ENCODE measurements at places on chromosomes 13 and 19. TPM values are rescaled to one million over a fixed set of nuclear protein-coding genes. Genes with fewer than 3 reads are reported as not detected.

DNA sequence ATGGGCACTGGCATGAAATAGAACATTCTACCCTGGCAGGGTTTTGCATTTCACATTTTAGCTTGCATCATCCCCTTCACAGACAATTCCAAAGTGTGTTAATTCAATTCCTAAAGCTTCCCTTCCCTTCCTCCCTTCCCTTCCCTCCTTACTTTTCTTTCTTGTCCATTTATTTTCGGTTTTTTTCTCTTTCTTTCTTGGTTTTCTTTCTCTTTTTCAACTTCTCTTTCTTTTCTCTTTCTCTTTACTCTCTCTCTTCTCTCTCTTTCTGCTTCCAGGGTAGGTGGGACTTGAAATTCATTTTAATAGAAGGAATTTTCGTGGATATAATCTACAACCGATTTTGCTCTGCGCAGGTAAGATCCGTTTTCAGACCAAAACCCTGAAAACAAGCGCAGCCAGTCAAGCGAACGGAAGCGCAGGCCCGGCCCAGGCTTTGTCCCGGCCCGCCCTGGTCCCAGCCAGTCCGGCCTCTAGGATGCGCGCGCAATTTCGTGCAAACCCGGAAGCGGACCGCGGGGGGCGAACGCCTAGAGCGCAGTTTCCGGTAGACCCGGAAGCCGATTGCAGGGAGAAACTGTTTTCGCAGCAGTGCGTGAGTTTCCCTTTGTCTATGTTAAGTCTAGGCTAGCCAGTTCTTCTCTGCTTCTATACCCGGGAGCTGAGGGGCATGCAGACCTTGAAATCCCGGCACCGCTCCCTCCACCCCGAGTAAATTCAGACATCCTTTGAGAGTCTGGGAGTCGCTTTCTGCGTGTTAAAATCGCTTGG lies at the start of gene ZNF528:
Gene ZNF528, plus strand, starts transcription at position 540 of the 771 bp plus-strand sequence. CDS start 4,165 bp downstream, outside the sequence.
- H3K4me3 ChIP-seq, result peak within 1 kb of the TSS; percentile 92
- H3K27me3 ChIP-seq, result no peaks in the 10 kb centered on the region
- H3K27ac ChIP-seq, result no peak within 1 kb of the TSS
- H3K36me3 ChIP-seq, result peaks cover 10% of the 10 kb centered on the region
- no peaks in the 10 kb centered on the region for H3K4me1 ChIP-seq

GRCh38 chr13:49616676-49617065 lies 11.6 kb upstream of the ARL11 start:
- no peaks in the 10 kb centered on the region for H3K4me1 ChIP-seq
- no peak overlapping the region for H3K27ac ChIP-seq
- no peak overlapping the region for H3K4me3 ChIP-seq
- DNase-seq, result no peak
- no peaks in the 10 kb centered on the region for H3K27me3 ChIP-seq
- no peaks in the 10 kb centered on the region for H3K36me3 ChIP-seq

- no peak for DNase-seq
- H3K4me1 ChIP-seq, result peaks cover 6% of the 10 kb centered on the region
- no peaks in the 10 kb centered on the region for H3K36me3 ChIP-seq
- H3K27me3 ChIP-seq, result no peaks in the 10 kb centered on the region
- no peak overlapping the region for H3K4me3 ChIP-seq
Measured at GRCh38 chr13:97121894-97122293, 100.2 kb upstream of the MBNL2 start.

GRCh38 chr13:61036715-61037114 lies 378.9 kb downstream of the PCDH20 start:
- no peak for DNase-seq
- H3K4me1 ChIP-seq, result no peaks in the 10 kb centered on the region
- no peaks in the 10 kb centered on the region for H3K36me3 ChIP-seq
- no peak overlapping the region for H3K4me3 ChIP-seq
- H3K27me3 ChIP-seq, result no peaks in the 10 kb centered on the region
- H3K27ac ChIP-seq, result no peak overlapping the region

- H3K27me3 ChIP-seq, result no peaks in the 10 kb centered on the region
- H3K4me3 ChIP-seq, result no peak overlapping the region
- H3K36me3 ChIP-seq, result peaks cover under 1% of the 10 kb centered on the region
- peak; percentile 89 for DNase-seq
- H3K27ac ChIP-seq, result no peak overlapping the region
Measured at GRCh38 chr19:45075301-45076028, 813 bp downstream of the ZNF296 start.

DNA sequence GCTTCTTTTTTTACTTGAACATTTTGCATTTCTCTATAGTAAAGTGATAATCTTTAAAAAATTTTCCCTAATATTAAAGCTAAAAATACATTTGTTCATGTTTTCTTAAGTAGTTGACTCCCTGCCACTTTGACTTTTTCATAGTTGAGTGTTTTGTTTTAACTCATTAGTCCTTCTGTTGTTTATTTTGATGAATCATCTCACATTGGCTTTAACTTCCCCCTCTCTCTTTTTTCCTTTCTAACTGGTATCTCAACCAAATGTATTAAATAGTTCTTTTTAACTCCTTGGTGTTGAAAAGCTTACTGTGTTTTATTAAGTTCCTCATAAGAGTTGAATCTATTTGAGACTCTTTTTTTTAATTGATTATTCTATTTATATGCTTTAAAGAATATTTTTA lies 2.8 kb downstream of the TNFSF13B start:
- H3K36me3 ChIP-seq, result no peaks in the 10 kb centered on the region
- H3K27me3 ChIP-seq, result no peaks in the 10 kb centered on the region
- no peak for DNase-seq
- no peak overlapping the region for H3K4me3 ChIP-seq

KLK6 gene
- total RNA-seq, result not detected

KLK12 gene
- not detected for total RNA-seq

ZNF85 gene
- total RNA-seq, result 6.7 TPM

Data from aorta (tissue), 5 donors.